ELF-1 (cell line): ENCODE measurements at places on chromosomes 3 and 15.

- DNase-seq = no peak
Measured at GRCh38 chr3:178618197-178618596, 82.0 kb downstream of the KCNMB2 start.

GRCh38 chr3:141123677-141124410 lies 72.7 kb downstream of the SPSB4 start:
- DNase-seq = no peak

- no peak for DNase-seq
Measured at GRCh38 chr3:72811571-72811970, 36.7 kb downstream of the SHQ1 start.

DNA sequence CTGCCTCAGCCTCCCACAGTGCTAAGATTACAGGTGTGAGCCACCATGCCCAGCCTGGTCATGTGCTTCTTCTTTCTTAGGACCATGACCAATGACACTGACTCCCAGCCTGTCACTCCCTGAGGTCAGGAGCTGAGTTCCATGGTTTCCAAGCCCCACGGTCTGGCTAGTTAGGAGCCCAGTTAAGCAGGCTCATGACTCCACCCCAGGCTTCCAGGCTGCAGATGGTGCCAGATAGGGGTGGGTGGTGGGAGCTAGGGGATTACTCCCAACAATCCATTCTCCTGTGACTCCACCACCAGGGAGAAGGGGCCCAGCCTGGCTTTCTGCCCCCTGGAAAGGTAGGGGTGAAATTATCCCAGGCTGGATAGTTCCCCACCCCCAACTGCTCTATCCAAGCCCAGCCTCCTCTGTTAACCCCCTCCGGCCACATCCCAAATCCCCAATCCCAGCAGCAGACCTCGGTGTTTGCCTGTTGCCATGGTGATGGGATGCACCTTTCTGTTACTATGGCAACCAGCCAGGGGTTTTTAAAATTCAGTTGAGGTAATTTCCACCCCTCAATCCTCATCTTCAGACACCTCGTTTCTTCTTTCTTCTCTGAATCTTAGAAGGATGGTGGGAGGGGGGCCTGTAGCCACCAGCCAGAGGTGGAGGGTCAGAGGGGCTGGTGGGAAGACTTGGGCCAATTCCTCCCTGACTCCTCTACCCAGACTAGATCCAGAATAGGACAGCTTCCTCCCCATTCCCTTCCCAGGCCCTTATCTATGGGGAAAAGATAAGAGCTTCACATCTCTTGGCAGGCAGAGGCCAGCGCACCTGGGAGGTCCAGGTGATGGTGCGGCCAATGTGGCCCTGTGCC lies 22.5 kb upstream of the SEMA3F start:
- peak; percentile 72 for DNase-seq

DNA sequence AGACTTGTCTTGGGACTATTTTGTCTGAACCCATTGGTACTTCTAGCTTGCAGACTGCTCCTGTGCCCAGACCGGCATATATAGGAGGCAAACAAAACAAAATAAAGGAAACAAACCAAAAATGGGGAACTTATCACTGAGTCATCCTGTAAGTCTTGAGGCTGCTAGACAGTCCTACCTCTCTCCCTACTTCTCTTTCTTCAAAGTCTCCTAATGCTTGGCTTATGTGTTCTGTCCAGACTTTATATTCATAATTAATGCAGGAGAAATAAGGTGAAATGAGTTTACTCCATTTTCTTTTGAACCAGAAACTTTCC lies 266.2 kb downstream of the ZNF385D start:
- no peak for DNase-seq

DNA sequence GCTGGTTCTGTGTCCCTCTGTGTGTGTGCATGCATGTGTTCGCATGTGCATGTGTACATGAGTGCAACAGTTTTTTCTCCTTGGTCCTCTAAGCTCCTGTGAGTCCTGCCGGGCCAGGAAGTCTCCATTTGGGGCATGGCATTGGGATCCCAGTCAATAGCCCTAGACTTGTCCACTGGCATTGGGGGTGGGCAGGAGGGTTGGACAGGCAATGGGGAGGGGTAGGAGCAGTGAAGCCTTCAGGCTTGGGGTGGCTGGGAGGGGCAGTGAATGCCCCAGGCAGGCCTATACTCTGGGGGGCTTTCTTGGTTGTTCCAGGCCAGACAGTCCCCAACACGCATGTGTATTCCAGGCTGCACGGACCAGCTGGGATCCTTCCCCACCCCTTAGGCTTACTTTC lies 15.6 kb upstream of the C15orf39 start:
- DNase-seq = no peak

GRCh38 chr15:90598031-90598577 lies 68.4 kb downstream of the CRTC3 start:
- DNase-seq = peak; percentile 75

- DNase-seq = no peak
Measured at GRCh38 chr3:13451301-13451673, 28.8 kb upstream of the HDAC11 start.

- DNase-seq = no peak
Measured at GRCh38 chr15:25717457-25718168, 145.5 kb downstream of the ATP10A start.

- DNase-seq = no peak
Measured at GRCh38 chr15:59570315-59570714, 41.3 kb upstream of the GCNT3 start.

- DNase-seq = no peak
Measured at GRCh38 chr3:173893066-173893465, 495.5 kb downstream of the NLGN1 start.

DNA sequence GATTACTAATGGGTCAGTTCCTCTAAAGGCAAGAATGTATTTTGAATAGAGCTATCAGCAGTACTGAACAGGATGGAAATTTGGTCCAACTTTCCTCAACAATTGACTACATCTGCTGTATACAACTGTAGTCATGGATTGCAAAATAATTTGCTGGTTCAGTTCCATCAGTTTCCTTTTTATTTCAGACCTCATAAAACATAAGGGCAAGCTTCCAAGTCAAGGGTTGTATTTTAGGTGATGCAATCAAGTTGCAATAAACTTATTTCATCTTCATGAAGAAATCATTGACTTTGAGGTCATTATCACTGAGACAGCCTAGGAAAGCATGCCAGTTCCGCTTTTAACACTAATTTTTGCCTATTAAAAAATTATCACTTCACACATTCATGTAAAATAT lies 90.4 kb upstream of the TSEN2 start:
- no peak for DNase-seq

DNA sequence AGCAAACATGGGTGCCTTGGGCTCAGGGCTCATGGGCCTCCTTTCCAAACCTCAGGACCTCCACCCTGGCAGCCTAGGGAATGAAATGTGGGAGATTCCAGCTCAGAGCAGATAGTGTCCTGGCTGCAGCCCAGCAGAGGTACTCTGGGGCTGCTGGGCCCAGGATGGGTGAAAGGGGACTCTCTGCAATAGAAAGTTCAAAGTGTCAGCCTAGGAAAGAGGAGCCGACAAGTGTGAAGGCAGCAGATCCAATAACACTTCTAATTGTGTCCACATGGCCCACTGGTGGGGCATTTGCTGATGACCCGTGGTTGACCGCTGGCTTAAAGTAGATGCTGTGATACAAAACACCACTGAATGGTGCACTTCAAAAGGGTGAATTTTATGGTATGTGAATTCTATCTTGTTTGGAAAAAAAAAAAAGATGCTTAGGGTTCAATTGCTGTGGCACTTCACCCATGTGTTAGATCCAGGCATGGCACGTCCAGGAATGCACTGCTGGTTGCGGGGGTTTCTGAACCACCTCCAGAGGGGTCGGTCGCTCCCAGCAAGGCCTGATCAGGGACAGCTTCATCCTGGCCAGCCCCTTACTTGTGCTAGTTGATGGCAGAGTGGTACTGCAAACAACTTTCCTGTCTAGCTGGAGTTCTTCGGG lies 20.9 kb downstream of the AMOTL2 start:
- DNase-seq = no peak

GRCh38 chr3:53023072-53023823 lies 22.6 kb downstream of the SFMBT1 start:
- DNase-seq = no peak

DNA sequence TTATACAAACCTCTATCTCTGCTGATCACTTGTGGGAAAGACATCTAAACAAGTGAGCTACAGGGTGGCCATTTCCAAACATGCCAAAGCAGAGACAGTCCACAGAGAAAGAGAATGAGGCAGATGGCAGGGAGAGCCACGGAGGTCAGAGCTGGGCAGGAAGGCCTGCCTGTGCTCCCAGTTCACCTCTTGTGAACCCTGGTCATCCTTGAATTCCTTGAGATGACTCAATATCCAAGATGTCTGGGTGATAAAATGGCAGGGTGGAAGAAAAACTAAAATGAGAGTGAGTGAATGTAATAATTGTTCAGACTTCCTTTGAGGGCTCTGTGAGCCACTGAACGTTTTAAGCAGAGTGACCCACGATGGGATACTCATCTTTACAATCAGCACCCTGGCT lies 104.8 kb downstream of the PLCH1 start:
- no peak for DNase-seq

- peak; percentile 84 for DNase-seq
Measured at GRCh38 chr15:40301467-40302179, 6.1 kb downstream of the PLCB2 start.

GRCh38 chr3:10394491-10395025 lies 73.6 kb upstream of the SEC13 start:
- DNase-seq = no peak

DNA sequence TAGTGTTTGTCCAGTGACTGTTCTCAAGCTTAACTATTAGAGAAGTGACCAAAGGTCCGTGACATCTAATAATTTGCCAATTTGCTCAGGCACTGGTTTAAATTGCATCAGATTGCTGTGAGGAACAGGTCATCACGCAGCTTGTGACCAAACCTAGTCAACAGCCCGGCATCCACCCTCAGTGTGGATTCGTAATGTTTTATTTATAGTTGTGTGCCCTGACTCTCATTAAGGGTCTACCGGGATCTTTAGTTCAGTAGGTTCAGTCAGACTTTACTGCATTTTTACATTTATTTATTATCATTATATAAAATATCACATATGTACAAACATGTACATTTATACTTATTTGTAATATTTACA lies 46.4 kb upstream of the PGPEP1L start:
- no peak for DNase-seq

DNA sequence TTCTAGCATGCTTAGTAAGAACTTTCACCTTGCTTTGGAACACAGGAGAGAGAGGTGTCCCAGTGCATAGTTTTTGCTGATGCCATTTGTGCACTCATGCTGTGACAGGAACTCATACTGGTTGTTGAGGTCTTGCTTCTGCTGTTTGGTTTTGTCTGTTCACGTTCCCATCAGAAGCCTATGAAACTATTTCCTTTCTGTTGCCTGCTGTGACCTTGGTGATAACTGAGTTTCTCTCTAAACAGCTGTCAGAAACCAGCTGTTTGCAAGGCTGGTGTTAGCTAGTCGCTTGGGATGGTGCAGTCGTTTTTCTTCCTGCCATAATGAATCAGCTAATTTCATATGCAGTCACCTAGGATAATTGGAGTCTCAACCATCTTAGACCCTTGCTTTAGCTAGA lies 724.1 kb downstream of the GRM7 start:
- DNase-seq = no peak

DNA sequence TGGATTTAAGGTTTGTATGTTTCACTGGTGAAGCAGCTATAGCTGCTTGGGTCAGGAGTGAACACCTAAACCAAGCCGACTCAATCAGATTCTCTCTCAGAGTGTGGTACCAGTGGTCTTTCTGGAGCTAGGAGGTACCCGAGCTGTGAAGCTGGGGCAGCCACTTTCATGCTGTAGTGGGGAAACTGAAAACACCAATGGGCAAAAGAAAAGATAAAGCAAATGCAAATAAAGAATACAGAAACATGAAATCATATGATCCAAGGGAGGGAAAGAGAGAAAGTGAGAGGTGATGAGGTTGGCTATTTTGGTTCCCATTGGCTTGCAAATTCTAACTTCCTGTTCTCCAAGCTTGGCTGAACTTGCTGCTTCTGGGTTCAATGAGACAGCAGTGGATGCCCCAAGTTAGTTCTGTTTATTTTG lies 212.3 kb upstream of the CFAP20DC start:
- no peak for DNase-seq

DNA sequence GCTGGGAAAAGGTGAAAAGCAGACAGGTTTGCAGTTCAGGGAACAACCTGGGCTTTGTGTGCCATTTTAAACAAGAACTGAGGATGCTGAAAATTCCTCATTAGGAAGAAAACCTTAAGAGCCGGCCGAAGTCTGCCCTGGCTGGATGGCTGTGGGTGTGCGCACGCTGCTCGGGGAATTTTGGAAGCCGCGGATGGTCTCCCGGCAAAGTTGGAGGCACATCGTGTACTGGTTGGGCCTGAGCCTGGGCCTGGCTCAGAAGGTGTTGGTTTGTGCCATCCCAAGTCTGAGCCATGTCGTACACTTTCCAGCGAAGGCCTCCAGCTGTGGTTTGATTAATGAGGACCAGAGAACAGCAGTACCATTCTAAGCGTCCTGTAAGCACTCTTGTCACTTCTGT lies 188.2 kb downstream of the ATP10A start:
- DNase-seq = peak; percentile 22

DNA sequence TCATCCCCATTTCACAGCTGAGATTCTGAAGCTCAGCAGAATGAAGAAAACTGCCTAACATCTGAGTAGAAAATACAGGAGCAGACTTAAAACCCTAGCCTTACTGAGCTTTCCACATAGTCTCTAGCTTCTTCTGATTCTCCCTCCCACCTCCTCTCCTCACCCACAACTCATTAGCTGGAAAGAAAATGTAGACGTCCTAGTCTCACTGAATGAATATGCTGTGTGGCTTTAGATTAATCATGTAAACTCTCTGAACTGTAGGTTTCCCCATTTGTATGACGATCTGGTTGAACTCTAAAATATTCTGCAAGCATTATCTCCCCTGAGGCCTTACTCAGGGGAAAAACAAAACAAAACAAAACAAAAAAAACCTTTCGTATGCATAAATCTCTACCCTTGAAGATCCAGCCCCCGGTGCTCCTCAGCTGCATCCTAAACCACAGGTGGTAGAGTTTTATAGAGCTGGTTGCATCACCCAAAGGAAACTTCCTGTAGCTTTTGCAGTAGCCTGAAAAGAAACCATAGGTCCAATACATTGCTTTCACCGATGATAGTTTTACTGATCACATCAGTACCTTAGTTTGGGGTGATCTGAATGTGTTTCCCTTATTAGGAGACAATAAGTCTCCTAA lies 40.6 kb downstream of the FOXB1 start:
- DNase-seq = no peak

GRCh38 chr15:33722005-33722672 lies 246.2 kb upstream of the CHRM5 start:
- no peak for DNase-seq

- no peak for DNase-seq
Measured at GRCh38 chr15:63587527-63587926, 9.7 kb upstream of the FBXL22 start.

DNA sequence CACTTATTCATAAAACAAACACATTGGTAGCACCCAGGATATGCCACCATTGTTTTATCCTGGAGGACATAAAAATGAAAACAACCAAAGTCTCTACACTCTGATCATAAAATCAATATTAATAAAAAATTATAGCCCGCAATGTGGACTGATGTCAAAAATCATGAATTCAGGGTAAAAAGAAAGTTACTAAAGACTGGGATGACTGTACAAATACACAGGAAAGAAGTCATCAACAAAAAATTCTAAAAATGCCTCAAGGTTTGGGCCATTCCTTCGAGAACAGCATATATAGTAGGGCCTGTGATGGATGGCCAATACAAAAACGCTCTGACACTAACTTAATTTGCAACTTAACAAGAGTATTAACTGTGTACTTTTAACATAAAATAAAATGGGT lies 76.8 kb downstream of the THBS1 start:
- DNase-seq = no peak

- DNase-seq = no peak
Measured at GRCh38 chr3:162626172-162626571, 1129.6 kb downstream of the OTOL1 start.
